T-cell (primary cell): ENCODE measurements at places on chromosomes 13 and 19.

- DNase-seq = no peak
These were observed 60.4 kb downstream of the WDFY2 start for GRCh38 chr13:51644654-51645053.

DNA sequence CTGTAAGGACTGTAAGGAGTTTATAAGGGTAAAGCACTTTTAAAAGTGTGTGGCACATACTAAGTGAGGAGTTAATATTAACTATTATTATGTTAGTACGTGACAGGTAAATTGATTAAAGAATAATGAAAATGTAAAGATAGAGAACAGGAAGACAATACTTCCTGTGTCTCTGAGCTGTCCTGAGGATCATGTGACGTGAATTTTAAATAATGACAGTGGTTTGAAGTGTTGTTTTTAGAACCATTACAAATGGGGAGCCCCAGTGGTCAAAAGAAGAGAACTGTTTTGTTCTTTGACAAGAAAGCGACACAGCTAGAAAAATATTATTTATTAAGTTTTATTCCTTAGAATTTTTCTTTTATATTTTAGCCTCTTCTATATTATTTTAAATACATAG is 241.2 kb upstream of the STARD13 start:
- DNase-seq = no peak

DNA sequence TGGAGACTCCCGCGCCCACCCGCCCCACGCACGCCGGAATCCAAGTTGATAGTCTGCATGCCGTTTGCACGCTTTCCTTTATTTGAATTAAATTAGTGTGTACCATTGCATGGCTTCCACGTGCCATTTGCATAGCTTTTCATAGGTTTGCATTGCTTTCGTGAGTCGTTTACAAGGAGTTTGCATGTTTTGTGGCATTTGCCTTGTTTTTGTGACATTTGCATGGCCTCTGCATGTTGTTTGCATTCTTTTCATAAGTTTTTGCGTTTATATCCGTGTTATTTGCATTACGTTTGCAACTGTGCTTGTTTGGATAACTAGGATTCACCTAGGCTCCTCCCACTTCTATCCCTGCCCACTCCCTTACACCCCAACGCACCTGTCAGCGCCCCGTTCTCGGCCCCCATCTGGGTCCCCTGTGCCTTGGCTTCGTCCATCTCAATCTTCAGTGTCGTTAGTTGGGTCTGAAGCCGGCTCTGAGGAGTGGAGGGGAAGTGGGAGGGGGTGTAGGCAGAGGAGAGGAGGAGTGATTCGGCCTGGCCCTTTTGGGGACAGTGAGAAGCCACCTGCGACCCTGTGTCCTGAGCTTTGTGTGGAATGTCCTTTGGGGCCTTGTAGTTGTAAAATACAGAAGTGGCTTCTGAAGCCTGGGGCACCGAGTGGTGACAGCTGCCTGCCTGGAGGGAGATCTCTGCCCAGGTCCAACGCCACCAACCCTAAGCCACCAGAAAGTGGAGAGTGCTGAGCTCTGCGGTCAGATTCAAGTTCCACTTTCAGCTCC is 2.4 kb downstream of the CCDC194 start:
- DNase-seq = no peak

DNA sequence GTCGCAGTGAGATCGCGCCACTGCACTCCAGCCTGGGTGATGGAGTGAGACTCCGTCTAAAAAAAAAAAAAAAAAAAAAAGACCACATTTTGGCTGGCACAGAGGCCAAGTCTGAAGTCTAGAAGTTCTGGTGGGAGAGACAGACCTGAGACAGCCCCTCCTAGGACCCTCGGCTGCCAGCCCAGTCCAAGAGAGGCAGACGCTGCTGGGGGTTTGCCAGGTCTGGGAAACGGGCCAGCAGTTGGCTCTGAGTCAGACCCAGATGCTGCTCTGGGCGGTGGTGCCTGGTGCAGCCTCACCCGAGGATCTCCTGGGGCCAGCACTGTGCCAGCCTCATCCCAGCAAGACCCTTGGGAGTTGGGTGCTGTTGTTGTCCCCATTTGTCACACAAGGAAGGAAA is 5.8 kb downstream of the FCHO1 start:
- no peak for DNase-seq

- DNase-seq = no peak
These were observed 21.9 kb downstream of the PLEKHJ1 start for GRCh38 chr19:2214251-2214650.

GRCh38 chr13:40874138-40874779 is 84.8 kb downstream of the SLC25A15 start:
- DNase-seq = no peak

DNA sequence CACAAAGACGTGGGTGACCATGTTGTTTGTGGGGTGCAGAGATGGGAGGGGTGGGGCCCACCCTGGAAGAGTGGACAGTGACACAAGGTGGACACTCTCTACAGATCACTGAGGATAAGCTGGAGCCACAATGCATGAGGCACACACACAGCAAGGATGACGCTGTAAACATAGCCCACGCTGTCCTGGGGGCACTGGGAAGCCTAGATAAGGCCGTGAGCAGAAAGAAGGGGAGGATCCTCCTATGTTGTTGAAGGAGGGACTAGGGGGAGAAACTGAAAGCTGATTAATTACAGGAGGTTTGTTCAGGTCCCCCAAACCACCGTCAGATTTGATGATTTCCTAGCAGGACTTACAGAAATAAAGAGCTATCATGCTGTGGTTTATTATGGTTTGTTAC is 5.6 kb downstream of the KLK2 start:
- DNase-seq = no peak
